Esophagus mucosa (tissue), 1 donor: ENCODE measurements at places on chromosomes 1 and 21.

- no peak for ATAC-seq
Measured at GRCh38 chr1:64005801-64006200, 197.6 kb upstream of the UBE2U start.

DNA sequence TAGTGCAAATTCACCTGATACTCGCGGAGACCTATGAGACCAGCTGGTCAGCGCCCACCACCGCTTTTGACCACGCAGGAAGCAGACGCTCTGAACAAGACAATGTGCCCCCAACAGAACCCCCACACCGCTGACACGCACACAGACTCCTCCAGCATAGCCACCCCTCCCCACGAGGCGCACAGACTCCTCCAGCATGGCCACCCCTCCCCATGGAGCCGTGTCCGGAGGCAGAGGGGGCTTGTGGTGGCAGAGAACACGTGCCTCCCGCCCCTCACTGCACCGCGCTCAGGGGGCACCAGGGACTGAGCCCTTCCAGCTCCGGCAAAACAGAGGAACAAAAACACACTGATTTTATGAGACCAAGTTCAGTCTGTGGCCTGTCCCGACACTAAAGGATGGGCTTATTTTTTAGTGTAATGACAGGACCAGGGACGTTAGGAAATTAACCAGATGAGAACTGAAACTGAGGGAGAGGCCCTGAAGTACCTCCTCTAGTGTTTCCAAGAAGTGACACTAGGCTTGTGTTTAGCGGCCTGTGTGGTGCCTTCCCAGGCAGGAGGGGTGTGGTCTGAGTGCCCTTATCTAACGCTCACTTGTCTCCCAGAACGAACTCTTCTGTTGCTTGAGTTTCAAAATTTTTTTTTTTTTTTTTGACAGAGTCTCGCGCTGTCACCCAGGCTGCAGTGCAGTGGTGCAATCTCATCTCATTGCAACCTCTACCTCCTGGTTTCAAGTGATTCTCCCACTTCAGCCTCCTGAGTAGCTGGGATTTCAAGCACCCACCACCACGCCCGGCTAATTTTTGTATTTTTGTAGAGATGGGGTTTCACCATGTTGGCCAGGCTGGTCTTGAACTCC lies 10.0 kb upstream of the AGPAT3 start:
- ATAC-seq, result no peak

DNA sequence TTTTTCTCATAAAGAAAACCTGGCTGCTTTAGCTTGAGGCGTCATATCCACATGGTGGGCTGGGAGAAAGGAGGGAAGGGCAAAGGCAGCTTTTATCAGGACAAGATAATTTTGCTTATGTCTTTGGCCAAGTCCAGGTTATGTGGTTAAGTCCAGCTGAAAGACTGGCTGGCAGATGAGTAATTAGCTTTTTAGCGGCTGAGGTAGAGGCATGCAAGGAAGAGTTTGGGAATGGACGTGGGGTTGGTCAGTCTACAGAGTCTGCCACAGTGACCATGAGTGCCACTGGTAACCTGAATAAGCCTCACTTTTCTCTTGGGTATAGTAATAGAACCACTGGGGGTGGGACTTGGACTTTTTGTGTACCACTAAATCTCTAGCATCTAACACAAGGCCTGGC lies 39.8 kb downstream of the NEK7 start:
- no peak for ATAC-seq

GRCh38 chr1:205189131-205189530 lies 22.4 kb downstream of the DSTYK start:
- ATAC-seq, result no peak
